Activated T-cell treated with anti-CD3 and anti-CD28 coated beads, Interleukin-2, amount 50 U/mL, for 4 hours (primary cell): ENCODE measurements at places on chromosomes 3 and 15.

DNA sequence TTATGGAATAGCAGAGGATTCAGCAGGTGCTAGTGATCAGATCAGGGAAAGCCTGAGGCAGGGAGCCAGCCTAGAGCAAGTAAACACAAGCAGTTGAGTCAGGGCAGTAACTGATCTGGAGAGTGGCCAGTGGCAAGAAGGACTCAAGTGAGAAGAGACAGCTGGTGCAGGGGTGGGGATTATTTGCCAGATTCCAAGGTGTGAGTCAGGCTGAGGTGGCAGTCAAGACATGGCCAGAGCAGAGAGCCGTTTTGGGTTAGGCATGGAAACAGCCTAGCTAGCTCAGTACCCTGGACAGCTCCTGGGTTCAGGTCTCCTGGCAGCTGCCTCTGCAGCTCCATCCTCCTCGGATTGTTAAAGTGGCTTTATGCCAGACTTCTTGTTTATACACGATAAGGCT, 281.9 kb upstream of the ONECUT1 start:
- DNase-seq: no peak

DNA sequence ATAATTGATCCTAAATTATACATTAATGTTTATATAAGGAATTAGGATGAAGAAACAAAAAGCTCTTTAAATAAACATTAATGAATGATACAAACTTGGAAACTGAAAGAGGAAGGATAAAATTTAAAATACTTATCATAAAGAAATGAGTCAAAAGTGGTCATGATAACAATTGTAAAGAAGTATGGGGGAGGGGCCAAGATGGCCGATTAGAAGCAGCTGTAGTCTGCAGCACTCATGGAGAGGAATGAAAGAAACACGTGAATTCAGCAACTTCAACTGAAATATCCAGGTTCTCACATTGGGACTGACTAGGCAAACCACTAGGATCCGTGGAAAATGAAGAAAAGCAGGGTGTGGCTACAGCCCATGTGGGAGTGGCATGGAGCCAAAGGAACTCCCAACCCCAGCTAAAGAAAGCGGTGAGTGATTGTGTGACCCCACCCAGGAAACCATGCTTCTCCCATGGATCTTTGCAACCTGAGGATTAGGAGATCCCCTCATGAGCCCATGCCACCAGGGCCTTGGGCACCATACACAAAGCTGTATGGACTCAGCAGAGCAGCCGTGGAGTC, 13.1 kb upstream of the CP start:
- DNase-seq: no peak

DNA sequence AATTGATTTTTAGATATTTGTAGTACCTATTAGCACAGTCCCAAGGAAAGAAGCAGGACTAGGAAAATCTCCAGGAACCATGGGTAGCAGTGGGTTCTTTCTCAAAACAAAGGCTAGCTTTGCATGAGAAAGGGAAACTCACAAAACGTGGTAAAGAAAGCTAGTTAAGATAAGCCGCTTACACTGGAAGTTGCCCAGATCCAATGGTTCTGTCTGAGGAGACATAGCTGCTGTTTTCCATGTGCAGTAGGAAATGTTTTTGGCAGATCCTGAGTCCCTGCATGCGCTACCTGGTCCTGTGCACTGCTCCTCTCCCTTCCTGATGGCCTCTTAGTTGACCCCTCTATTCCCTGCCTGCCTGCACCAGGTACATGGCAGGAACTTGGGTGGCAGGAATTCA, 60.4 kb downstream of the TFG start:
- no peak for DNase-seq

DNA sequence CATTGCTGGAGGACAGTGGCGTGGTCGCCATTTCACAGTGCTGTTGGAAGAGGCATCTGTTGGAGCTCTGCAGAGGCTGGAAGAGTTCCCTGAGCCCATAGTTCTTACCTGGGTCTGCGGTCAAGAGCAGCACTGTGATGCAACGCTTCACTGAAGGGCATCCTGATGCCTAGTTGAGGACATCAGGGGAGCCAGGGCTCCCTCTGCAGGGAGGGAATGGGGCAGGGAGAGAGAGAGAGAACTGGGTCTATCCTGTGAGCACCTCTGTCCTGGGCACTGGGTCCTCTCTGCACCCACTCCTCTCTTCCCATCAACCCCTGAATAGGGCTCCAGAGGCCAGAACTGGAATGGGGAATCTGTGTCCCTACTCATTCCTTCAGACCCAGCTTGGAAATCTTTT, 23.9 kb upstream of the MOBP start:
- no peak for DNase-seq

GRCh38 chr3:119570229-119570628, 9.1 kb upstream of the ADPRH start:
- DNase-seq: no peak
